ENCODE measurements at places on chromosomes 6 and 20.
A peak's percentile ranks its signal among the peaks of the same experiment; 100 is the strongest.

- DNase-seq, result no peak
These were observed 171.3 kb downstream of the GRM1 start for GRCh38 chr6:146200176-146200575.

GRCh38 chr6:66926060-66926459 lies 1219.0 kb upstream of the EYS start:
- peak; percentile 32 for DNase-seq

- peak; percentile 71 for DNase-seq
These were observed 859 bp upstream of the BIRC7 start for GRCh38 chr20:63234693-63235398.

DNA sequence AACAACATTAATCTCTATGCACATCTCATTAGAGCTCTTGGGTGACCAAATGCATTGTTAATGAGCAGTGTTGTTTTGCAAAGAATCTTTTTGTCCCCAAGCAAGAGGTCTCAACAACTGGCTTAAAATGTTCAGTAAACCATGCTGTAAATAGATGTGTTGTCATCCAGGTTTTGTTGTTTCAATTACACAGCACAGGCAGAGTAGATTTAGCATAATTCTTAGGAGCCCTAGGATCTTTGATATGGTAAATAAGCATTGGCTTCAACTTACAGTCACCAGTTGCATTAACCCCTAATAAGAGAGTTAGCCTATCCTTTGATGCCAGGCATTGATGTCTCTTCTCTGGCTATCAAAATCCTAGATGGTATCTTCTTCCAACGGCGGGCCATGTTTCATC lies 23.3 kb downstream of the NUP153 start:
- no peak for DNase-seq

DNA sequence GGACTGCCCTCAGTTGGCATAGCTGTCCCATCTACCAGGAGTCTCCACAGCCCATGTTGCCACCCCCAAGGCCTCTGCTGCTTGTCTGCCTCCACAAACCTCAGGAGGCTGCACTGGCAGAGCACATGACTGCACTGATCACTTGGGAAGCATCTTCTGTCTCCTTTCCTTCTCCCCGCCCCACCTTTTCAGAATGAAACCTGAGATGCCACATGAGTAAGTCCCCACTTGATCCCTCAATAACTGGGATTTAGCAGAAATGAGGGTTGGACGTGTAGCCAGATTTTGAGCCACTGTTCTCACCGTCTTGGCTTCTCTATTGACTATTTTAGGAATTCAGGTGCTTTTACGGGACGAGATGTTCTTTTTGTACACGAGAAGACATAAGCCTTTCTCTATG lies 328.4 kb downstream of the CDC5L start:
- no peak for DNase-seq

Data from RPMI8226 (cell line).